Activated naive CD8-positive, alpha-beta T cell treated with anti-CD3 and anti-CD28 coated beads, Interleukin-2, amount 50 U/mL, for 24 hours (primary cell): ENCODE measurements at places on chromosomes 5 and 9.

DNA sequence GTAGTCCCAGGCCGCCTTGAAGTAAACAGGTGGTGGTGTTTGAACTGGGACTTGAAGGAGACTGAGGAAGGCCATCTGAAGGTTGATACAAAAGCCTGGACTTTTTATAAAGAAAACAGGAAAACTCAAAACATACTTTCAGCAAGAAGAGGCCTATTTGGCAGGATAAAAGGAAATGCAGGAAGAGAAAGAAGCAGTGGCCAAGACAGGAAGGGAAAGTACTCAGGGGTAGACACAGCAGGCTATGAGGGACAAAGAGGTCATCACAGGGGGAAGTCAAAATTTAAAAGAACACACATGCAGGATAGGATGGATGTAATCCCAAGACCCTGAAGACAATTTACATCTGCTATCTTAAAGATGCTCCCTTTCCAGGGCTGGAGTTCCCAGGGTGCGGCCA lies 13.0 kb downstream of the TLE1 start:
- DNase-seq: no peak

DNA sequence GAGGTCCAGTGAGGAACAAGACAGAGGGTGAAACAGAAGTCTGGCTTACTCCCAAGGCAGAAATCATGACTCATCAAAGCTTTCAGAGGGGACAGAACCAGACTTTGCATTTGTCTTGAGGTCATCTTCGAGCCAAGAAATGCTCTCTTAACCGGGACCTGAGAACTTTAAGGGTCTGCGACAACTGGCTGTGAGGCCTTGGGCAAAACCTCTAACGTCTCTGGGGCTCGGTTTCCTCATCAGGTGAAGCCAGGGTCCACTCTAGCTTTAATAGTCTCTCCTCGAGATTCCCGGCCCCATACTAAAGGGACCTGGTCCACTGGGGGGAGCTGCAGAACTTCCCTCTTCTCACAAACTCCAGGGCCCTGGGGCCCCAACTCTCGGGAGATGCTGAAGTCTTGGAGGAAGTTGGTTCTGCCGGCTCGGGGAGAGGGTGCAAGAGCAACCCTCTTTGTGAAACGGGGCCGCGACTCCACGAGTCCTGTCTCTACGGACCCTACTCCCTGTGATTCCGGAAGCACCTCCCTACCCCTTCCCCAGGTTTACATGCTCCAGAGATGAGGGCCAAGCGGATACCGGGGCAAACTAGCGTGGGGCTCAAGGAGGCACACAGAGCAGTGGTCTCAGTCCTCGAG lies 2.6 kb downstream of the GLIS3 start:
- peak; percentile 48 for DNase-seq

DNA sequence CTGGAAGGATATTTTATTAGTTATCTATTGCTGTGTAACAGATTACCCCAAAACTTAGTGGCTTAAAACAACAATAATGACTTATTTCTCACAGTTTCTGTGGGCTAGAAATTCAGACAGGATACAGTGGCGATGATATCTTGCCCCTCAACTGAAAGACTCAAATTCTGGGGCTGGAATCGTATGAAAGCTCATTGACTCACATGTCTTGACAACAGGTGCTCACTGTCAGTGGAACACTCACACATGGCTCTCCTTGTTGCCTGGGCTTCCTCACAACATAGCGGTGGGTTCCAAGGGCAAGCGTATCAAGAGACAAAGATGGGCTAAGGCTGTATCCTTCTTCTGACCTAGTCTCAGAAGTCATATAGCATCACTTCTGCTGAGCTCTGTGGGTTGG lies 3.7 kb upstream of the GNPDA1 start:
- peak; percentile 47 for DNase-seq

DNA sequence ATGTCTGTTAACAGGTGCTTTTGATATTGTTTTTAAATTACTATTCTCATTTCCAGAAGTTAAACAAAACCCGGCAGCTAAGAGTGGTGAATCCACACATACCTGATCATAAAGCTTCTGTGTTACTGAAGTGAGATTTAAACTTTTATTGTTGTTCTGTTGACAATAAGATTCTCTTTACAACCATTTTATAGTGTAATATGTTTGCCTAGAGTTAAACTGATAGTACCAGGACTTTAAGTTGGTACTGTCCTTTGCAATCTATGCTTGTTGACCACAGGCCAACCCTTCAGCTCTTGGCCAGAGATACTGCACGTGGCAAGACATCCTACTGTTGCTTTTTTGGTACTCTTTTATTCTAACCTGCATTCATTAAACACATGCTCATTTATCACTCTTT lies 806.2 kb downstream of the MTRR start:
- DNase-seq: no peak

DNA sequence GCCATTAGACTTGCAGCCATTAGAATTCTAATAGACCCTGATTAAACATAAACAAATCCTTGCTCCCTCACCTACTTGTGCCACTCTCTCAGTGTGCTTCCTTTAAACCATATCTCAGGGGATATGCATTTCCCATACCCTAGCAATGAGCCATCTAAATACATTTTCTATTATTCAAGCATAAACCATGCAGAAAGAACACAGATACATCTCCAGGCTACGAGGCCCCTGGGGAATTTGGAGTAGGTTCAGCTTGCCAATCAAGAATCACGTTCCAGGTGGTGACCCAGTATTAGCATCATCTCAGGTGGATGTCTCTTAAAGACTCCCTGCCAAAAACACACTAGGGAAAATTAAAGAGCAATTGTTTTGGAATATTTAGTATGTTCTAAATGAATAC lies 93.0 kb upstream of the CCL21 start:
- DNase-seq: no peak

DNA sequence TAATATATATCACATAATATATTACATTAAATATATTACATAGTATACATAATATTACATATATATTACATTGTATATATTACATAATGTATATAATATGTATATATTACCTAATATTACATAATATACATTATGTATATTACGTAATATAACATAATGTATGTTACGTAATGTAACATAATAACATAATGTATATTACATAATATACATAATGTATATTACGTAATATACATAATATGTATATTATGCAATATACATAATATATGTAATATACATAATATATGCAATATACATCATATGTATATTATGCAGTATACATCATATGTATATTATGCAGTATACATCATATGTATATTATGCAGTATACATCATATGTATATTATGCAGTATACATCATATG lies 19.1 kb downstream of the CYLC2 start:
- DNase-seq: no peak

DNA sequence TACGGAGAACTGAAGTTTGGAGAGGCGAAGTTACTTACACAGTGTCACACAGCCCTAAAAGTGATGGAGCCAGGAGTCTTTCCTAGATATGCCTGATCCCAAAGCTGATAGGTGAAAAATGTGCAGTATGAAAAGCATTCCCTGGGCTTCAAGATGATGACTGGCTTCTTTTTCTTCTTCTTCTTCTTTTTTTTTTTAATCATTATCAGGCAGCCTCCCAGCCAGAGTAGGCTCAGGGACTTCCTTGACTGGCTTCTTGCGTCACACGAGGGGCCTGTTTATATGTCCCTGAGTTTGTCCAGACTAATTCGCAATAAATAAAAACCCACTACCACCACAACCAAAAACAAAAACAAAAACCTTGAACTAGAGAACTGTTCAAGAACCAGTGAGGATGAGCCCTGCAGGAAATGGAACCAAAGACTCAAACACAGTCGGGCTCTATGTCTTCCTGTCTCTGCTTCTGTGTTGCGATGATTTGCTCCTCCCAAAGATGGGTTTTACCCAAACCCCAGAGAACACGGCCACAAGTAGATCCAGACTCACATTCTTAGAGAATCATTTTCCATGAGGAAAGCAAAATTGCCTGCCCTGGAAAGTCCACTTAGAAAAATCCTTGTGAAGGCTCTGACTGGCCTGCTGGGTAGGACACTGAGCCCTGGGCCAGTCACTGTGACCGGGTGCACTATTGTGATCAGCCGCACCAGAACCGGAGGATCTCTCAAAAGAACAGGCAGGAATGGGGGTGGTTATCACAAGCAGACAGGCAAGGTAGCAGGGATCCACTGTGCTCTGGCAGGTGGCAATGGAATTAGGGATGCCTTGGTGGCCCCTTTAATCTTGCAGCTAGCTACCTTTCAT lies 38.0 kb upstream of the ADAM19 start:
- no peak for DNase-seq

- no peak for DNase-seq
Observed at GRCh38 chr5:101943784-101944183, 352.3 kb downstream of the SLCO4C1 start.

GRCh38 chr9:14437354-14438231 lies 123.7 kb upstream of the NFIB start:
- DNase-seq: no peak

DNA sequence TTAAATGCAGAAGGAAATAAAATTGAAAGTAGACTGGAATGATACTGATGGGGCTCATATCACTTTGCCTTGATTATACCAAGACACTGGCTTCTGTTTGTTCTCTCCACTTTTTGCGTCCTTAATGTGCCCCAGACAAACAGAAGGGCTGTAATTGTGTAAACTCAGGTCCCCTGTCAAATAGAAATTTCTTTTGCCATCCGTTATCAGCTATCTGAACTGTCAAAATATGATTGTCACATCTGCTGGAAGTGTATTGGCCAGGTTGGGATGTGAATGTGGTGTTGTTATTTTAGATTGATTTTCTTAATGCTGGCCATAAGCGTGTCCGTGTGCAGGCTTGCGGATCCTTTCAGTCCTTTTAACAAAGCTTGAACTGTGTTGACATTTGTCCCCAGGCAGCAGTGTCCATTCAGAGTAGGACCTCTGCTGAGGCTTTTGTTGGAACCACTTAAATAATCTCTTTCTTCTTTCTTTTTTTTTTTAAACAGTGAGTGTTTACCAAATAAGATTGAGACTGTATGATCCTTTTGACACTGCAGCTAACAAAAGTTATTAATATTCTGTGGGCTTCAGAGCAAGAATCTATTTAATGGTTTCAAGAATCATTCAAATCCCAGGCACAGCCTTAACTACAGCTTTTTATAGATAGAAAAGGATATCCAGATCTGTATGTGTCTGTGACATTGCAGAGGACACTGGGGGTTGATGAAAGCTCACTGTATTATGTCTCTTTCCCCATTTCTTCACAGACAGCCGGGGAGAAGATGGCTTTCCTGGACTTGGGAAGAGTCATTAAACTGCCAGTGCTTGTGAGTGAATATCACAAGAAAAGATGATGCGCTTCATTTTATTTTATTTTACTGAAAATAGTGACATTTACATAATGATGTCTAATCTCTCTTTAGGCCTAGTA lies 171.7 kb downstream of the ZNF608 start:
- DNase-seq: no peak

DNA sequence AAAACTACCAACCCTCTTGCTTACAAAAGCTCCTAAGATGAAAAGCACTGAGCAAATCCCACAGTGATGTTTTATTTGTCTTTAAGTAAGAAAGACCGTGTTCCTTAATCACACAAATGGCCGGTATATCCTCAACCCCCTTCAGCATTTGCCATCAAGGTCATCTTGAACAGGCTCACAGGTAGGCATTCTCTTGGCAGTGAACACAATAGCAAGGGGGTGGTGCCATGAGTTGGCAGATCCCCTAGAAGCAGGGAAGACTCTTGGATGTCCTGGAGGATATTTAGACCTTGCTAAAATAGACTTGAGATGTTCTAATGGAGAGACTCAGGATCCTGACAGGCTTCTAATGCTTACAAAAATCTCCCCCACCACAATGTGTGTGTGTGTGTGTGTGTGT lies 323.0 kb downstream of the SPOCK1 start:
- DNase-seq: no peak

DNA sequence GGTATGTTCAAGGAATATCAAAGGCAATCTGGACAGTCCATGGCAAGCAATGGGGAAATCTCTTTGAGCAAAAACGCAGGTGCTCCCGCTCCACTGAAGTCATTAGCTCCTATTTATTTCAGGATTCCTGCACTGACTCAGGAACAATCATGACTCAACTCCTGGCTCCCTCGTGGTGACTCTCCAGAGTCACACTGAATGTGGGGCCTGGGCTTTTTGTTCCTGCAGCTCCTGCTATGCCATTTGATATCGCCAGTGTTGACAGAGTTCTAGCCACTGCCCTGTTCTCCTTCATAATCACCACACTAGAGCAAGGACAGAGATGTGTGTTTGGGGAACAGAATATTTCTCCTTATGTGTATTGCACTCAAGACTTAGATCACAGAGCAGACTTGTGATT lies 187.2 kb upstream of the ZNF462 start:
- DNase-seq: no peak

DNA sequence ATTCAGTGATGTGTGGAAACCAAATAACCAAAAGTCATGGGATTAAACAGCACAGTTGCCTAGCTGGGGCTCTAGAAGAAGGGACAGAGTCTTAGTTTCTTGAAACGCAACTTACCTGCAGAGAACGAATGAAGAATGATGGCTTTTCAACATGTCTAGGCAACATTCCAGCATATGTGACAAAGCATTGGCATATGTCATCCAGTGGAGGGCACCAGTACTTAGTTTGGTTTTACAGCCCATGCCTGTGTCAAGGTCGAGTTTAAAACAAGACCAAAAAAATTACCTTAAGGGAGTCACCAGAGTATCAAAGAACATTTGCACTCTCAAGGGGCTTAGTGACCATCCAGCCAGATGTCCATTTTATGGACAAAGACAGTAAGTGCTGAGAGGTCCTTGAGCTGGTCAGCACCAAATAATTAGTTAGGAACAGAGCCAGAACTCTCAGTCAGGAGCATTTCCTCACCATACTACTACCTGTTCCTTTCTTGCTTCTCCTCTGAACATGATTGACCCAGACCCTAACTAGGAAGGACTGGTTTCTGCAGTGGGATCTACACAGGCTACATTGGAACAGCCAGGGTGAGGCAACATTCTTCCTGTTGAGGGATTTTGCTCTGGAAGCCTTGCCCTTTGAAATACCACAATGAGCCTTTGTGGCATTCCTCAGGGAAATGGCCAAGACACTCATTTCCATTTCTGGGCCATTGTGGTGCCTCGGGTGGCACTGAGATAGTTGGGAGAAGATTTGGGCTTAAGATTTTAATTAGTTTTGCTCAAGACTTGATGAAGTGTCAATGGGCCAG lies 75.4 kb upstream of the ANKH start:
- DNase-seq: no peak

DNA sequence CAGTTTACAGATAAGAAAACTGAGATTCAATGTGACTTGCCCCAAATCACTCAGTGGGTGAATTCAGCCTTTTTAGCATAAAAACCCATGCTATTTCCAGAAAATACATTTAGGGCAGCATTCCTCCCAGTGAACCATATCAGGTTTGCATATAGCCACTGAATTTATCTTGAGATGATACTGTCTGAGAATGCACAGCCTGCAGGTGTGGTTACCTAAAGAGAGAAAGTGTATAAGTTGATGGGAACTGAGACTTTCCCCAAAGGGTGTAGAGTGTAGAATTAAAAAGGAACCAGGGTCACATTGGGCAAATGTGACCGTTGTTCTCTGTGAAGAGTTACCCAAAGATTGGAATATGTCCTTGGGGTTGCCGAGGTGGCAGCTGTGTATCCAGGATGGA lies 100.0 kb upstream of the PIK3R1 start:
- DNase-seq: no peak

- no peak for DNase-seq
Observed at GRCh38 chr5:100519075-100519474, 16.1 kb upstream of the FAM174A start.
